ENCODE measurements at places on chromosomes 1 and 21. TPM values are rescaled to one million over a fixed set of nuclear protein-coding genes. Genes with fewer than 3 reads are reported as not detected.

Gene TMEM125
- total RNA-seq: not detected

Gene CFHR3
- not detected for total RNA-seq

Gene S100A9
- not detected for total RNA-seq

Gene LRRC7
- not detected for total RNA-seq

Gene SLAMF7
- 75.4 TPM for total RNA-seq

Gene NFIA
- 3.6 TPM for total RNA-seq

Gene KIAA1614
- 0.11 TPM for total RNA-seq

Gene CYP4Z1
- total RNA-seq: not detected

Gene PROX1
- total RNA-seq: not detected

Gene IL20
- total RNA-seq: not detected
